ENCODE measurements at places on chromosomes 11 and 22.

GRCh38 chr11:20161230-20161918 lies 1.1 kb upstream of the DBX1 start:
- no peak for DNase-seq

DNA sequence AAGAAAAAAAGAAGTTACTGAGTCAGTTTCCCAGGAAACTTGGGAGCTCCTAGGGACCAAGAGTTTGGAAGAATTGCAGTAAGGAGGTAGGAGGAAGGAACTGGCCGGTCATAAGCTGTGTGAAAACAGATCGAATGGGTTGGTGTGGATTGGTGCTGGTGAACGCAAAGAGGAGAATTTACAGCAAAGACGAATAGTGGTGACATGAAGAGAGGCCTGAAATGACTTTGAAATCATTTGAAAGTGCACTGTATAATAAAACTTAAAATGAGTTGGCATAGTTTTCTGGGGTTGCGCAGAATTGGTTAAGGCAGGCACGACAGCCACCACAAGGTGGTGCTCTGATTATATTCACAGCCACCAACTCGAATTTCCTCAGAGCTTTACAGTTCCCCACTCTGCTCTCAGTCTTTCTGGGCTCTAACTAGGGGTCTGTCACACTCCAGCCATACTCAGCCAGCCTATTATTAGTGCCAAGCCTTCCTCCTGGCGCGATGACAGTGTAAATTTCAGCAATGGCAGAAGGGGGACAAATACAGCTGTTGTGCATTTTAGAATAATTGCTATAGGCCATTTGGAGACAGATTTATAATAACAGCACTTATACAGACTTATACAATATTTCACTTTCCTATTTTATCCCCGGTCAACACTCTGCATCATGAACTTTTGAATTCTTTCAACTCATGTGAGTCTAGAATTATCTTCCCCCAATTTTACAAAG lies 8.3 kb upstream of the HTR3B start:
- DNase-seq = peak; percentile 34

- DNase-seq = no peak
Measured at GRCh38 chr22:30813936-30814335, 119.3 kb downstream of the OSBP2 start.

- DNase-seq = no peak
Measured at GRCh38 chr11:62457478-62457877, 38.6 kb downstream of the SCGB1A1 start.

DNA sequence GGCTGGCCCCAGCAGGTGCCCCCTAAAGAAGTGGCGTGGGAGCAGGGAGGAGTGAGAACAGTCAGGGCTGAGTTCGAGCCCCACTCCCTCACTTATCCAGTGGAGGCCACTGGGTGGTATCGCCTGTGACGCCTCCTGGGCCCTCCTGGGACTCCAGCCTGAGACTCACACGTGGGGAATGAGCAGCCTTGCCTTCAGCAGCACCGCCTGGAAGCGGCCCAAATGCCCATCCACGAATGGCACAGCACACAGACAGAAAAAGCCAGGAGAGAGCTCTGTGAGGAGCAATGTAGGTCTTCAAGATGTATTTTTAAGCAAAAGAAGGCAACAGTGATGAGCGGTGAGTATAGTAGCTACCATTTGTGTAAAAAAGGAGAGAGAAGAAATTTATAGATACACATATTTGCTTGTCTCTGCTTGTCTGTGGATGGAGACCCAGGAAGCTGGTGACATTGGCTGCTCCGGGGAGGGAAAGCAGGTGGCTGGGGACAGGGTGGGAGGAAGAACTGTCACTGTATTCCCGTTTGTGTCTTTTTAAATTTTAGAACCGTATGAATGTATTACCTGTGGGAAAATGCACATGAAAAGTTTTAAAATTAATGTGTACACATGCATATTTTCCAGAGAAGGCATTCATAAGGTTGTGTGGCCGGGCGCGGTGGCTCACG lies 13.2 kb downstream of the KCNJ4 start:
- no peak for DNase-seq

DNA sequence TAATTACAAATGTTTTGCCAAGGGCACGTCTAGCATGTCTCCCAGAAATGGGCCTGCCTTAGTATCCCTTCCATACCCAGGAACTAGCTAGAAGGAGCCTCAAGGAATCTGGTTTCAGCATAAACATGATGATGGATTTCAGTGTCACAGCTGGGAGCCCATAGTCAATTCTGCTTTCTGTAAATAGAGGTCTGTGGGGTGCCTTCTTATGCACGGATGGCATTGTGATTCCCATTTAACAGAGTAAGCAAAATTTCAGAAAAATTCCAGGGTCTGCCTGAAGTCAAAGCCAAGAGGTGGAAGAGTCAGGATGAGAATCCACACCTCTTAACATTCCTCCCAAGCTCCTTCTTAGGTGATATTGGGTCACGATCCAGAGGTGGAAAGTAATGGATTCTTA lies 12.1 kb downstream of the DUSP18 start:
- no peak for DNase-seq

DNA sequence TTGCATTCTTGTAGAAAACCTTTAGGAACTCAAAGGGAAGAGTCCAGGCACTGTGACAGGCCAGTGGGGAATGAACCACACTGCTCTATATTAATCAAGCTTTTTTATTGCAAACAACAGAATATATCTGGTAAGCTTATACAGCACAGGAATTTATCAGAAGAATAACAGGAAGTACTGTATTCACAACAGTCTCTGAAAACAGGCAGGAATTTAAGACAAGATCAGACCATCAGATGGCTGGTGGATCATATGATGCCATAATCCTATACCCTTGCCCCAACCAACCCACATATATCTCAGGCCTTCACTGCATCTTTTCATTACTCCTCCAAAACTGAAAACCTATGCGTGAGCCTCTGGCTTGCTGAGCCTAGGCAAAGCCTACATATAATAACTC lies 1.0 kb upstream of the HTATIP2 start:
- no peak for DNase-seq

GRCh38 chr11:128603752-128604414 lies 16.5 kb upstream of the ETS1 start:
- DNase-seq = no peak

DNA sequence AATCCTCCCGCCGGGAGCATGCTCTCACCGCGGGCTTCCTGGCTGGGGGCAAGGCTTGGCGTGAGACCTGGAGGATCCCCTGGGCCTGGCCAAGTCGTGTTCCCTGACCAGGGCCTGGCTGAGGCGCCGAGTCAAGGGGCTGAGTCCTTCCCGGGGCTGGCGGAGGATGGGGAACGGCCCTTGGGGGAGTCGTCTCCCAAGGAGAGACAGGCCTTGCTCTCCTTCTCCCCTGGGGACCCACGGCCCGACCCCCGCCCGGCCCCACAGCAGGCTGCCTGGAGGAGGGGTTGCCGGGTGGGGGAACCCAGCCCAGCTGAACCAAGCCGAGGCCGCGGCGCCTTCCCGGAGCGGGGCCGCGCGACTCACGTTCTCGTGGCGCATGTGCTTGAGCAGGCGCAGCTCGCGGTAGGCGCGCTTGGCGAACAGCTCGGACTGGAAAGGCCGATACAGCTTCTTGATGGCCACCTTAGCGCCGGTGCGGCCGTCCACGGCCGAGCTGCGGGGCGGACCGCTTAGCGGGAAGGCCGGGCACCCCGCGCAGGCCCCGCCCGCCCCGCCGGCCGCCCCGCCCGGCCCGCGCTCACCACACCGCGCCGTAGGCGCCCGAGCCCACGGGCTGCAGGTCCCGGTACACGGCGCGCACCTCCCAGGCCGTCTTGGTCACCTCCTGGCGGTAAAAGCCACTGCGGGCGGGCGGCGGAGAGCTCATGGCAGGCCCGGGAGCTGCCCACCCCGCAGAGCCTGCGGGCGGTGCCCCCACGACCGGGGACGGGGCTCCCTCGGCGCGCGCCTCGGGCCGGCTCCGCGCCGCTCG lies 475 bp downstream of the MAPK12 start:
- peak; percentile 43 for DNase-seq

GRCh38 chr11:1819074-1819473 lies 15.7 kb upstream of the SYT8 start:
- no peak for DNase-seq

GRCh38 chr11:324156-324555 lies 3.5 kb upstream of the IFITM3 start:
- no peak for DNase-seq

DNA sequence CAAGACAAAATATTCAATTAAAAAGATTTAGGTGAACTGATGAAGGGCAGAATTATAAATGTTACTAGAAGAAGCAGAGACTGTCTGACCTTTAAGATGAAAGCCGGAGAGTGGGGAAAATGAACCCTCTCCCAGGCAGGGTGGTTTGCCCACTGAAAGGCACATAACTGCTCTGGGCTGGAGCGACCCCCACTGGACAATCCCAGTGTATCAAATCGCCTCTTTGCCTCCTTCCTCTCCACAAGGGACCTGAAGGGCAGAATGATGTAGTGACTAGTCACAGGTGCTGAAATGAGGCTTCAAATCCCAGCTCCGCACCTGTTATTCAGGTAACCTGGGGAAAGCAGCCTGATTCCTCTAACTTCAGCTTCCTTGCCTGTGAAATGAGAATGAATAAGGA lies 69.0 kb downstream of the EFCAB6 start:
- DNase-seq = no peak

GRCh38 chr11:112783945-112784322 lies 177.3 kb upstream of the NCAM1 start:
- DNase-seq = no peak

- peak; percentile 91 for DNase-seq
Measured at GRCh38 chr22:37242395-37242918, 1.6 kb downstream of the RAC2 start.

DNA sequence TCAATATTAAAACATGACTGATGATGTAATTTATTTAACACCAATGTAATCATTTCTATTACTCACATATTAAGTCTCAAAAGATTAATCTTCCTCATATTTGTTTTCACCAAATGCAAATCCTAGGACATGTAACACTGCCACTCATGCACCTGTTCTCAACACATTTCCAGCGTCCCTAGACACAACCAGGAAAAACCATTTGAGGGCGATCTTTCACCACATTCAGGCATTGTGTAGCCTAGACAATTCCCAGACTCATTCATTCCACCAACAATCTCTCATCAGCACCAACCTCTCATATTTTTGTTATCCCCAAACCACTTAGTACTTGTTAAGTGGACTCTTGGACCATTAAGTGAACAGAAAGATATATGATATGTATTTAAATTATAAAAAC lies 66.1 kb downstream of the SLC36A4 start:
- DNase-seq = no peak

- DNase-seq = no peak
Measured at GRCh38 chr22:17788528-17789378, 14.5 kb upstream of the BID start.

- DNase-seq = no peak
Measured at GRCh38 chr11:123892031-123892430, 6.6 kb upstream of the TMEM225 start.

- DNase-seq = no peak
Measured at GRCh38 chr11:40924915-40925314, 534.5 kb downstream of the LRRC4C start.

GRCh38 chr11:20102397-20102796 lies 57.9 kb downstream of the DBX1 start:
- DNase-seq = no peak

DNA sequence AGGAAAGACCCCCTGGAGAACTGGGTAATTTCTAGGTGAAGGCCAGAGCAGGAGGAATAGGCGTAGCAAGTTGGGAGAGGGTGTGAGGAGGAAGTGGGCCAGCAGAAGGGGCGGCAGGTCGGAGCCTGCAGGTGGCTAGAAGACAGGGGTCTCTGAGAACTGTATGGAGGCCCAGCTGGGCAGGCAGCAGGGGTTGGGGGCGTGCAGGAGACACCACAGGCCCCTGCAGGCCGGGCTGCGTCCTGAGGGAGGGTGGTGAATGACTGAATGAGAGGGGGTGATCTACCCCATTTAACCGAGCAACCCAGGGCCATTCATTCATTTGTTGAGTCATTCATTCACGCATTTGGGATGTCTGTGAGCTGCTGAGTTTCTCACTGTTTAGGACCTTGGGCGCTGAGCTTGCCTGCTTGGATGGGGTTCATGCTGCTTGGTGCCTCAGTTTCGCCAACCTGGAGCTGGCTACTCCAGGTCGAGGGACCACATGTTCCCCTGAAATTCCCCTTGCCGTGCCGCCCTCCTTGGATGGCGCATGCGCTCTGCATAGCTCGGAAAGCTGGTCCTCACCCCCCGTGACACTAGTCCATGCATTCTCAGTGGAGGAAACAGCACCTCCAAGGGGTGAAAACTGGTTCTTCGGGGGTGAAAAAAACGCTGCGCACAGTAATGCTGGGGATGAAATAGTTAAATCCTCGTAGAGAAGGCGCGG lies 15.6 kb downstream of the MPPED1 start:
- no peak for DNase-seq

- DNase-seq = no peak
Measured at GRCh38 chr11:68081691-68082090, 39.5 kb downstream of the CHKA start.

DNA sequence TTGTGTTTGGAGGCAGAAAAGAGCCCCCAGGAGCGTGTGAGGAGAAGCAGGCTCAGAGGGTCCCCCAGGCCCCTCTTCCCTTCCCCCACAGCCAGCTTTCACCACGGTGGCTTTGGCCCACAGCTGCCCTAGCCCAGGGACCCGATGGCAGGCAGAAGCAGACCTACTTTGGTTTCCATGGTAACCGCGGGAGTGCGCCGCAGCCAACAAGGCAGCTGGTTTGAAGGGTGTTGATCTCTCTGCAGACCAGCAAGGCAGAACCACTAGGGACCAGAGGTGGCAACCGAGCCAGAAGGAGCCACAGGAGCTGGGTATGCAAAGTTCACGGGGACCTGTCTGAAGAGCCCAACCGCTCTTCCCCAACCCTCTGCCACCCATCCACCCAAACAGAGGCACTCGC lies 69.4 kb downstream of the BUD13 start:
- DNase-seq = no peak

DNA sequence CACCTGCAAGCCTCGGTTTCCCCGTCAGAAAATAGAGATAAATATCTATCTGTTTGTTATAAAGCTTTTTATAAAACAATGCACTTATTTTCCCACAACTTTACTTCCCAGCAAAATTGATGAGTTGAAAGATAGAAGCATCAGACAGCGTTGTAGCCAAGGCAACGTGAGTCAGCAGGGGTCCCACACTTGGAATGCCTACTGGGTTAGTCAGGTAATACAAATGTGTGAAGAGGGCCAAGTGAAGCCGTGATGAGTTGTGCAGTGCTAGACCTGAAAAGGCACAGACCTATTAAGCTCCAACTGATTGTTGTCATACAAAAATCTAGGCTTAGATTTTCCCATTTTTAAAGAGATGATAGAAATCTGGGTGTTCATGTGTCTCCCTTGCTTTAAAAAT lies 118.7 kb downstream of the PGR start:
- DNase-seq = no peak

GRCh38 chr11:113551645-113552044 lies 76.4 kb upstream of the DRD2 start:
- DNase-seq = no peak

DNA sequence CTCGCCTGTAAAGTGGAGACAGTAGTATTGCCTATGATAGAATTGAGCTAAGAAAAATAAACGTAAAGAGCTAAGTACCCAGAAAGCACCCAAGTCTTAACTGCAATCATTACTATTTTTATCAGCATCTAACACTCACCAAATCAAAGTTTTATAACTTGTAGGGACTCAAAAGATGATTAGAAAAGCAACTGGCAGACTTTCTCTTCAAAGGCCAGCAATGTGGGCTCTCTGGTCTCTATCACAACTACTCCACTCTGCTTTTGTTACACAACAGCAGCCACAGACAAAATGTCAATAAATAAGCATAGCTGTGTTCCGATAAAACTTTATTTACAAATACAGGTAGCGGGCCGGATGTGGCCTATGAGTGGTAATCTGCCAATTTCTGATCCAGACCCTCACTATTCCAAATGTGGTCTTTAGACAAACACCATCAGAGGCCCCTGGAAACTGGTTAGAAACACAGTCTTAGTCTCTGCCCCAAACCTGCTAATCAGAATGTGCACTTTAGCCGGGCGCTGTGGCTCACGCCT lies 8.2 kb downstream of the TPST2 start:
- DNase-seq = no peak
